ENCODE measurements at places on chromosomes 12 and 14.

DNA sequence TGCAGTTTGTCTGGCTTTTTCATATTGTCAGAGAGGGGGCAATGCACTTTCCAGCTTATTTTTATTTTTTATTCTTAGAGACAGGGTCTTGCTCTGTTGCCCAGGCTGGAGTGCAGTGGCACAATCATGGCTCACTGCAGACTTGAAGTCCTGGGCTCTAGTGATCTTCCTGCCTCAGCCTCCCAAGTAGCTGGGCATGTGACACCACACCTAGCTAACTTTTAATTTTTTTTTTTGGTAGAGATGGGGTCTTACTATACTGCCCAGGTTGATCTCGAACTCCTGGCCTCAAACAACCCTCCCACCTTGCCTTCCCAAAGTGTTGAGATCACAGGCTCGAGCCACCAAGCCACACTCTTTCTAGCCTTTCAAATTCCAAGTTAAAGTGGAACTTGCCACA, 3.9 kb upstream of the A2ML1 start:
- no peak for DNase-seq

DNA sequence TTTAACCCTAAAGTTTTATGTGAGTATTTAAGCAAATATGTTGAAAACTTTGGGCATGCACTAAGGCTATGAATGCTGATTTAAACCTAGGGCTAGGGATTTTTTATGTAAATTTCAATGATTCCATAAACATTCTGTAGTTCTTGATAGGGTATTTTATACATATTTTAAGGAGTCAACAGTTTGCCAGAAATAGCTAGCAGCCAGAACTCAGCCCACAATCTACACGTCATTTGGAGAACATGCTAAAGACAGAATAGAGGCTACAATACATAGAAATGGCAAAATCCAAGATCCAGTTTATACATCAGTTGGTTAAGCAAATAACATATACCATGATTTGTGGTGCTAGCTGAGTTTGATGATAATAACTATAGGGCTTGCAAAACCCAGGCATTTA, 184.7 kb downstream of the TMEM117 start:
- DNase-seq, result no peak

DNA sequence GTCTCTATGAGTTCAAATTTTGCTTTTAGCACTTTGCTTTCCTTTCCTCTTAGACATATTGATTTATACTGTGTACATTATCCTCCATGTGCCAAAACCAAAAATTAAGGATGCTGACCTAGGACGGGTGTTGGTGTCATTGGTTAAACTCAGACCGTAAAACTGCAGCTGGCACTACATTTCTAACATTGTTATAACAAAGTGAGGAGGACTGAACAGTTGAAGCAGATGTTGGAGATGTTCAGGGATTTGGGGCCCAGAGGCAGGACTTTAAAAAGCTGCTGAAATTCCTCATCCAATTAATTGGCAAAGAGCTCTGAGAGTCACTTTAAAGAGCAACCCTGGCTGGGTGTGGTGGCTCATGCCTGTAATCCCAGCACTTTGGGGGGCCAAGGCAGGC, 72.4 kb downstream of the TMTC1 start:
- no peak for DNase-seq

DNA sequence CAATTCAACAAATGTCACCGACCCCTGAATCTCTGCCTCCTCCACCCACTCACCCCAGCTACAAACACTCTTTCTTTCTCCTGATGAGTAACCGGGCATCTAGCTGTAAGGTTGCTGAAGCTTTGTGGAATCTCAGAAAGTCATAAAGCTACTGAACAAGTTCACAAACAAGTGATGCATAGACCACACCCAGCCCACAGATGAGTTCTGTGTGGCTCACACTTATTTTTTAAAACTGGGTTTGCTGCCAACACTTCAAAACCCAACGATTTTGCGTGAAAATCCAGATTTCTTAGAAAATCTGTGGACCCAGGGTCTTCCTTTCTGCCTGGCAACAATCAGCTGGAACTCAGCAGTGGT, 96.1 kb downstream of the APAF1 start:
- DNase-seq, result no peak

GRCh38 chr12:12872139-12872933, 19.0 kb upstream of the GPRC5A start:
- DNase-seq, result no peak

GRCh38 chr12:16323638-16324037, 23.8 kb upstream of the MGST1 start:
- no peak for DNase-seq

DNA sequence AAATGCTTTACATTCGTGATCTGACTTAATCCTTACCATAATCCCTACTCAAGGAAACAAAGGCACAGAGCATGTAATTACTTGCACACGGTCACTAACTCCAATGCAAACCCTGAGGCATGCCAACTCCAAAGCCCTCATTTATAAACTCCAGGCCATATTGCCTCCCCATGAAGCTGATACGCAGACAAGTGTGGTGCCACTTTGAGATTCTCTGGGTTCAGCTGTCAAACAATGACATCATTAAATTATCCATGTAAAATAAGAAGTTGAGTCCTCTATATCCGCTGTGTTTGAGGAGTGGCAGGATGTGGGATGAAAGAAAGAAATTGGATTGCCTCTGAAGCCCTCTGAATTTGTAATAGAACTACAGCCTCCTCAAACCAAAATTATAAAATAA, 62.8 kb downstream of the ANO4 start:
- DNase-seq, result no peak

DNA sequence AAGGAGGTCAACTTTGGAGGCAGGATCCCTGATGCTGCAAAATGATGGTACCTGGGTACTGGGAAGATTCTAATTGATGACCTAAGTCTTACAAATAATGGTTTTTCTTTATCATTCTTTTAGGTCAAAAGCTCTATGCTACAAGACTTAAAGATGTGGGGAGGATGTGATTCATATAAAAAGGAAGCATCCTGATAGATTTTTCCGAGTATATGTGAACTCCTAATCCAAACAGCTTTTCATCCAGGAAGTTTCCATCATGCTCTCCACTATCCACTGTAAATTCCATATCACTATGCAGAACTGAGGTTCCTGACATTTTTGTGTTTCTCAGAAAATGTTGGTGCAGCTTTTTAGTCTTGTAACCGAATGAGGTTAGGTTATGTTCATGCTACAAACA, 293.2 kb downstream of the PAWR start:
- no peak for DNase-seq

DNA sequence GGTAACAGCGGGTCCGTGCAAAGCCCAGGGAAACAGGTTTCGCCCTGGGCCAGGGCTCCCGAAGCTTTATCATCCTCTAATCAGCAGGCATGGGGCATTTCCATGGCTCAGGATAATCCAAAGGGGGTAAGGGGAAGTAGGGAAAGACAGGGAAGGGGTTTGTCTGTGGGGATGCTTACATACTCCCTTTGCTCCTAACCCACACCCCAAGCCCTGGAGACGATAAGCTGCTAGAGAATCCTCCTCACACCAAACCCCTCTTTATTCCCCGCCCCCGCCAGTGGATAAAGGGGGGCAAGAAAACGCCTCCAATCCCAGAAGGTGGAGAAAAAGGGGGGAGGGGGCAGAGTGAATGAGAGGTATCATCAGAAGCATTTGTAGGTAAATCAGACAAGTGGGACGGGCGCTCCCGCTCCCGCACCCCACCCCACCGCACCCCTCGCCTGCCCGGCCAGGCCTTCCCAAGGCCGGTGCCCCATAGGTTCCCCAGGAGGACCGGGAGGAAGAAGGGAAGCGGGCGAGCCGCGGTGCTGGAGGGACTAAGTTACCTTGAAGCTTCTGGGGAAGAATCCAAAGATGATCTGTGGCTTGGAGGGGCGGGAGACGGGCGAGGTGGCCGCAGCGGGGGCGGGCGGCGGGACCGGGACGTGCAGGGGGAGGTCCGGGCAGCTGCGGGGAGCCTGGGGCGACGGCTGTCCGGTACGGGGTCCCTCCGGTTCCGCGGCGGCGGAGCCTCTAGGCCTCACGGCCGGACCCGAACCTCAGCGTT, 762 bp downstream of the PPP2R5E start:
- DNase-seq, result peak; percentile 16

- no peak for DNase-seq
These were observed 54.1 kb upstream of the PIK3C2G start for GRCh38 chr12:18207266-18207665.

GRCh38 chr14:56333359-56334292, 215.4 kb downstream of the PELI2 start:
- DNase-seq, result no peak

DNA sequence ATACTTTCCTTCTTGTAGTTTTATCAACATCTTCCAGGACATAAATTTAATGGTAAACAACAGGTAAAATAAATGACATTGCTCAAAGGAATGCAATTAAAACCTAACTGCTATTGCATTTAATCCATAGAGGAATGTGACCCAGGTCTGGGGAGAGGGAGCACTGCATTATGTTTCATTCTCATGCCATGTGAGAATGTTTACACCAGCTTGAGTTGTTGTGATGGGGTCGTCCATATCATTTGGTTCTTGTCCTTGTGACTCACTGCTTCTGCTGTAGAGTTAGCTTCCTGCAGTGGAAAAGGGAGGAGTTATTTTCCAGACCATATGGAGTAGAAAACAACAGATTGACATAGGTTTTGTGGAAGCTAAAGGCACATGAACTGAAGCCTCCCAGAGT, 129.3 kb upstream of the PMCH start:
- no peak for DNase-seq

GRCh38 chr14:39351708-39352107, 80.5 kb downstream of the FBXO33 start:
- DNase-seq, result no peak

GRCh38 chr12:57187222-57188089, 29.1 kb upstream of the NXPH4 start:
- no peak for DNase-seq

GRCh38 chr14:99132821-99133635, 139.0 kb downstream of the BCL11B start:
- no peak for DNase-seq

- DNase-seq, result no peak
These were observed 79.2 kb downstream of the CEP83 start for GRCh38 chr12:94380507-94380906.

DNA sequence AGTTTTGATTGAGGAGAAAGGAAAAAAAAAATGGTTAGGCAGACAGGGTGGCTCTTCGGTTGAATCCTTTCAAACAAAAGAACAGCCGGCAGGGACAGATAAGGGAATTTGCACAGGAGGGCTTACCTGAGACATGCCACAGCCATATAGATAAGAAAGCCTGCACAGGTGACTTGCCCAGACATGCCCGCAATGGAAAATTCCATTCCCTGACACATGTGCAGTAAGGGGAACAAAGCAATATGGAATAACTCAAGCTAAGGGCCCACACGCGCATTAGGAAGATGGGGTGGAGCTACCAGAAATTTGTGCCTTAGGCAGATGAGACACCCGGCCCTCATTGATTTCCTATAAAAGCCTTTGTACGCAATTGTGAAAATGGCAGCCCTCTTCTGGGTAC, 86.7 kb downstream of the TMEM260 start:
- no peak for DNase-seq

- peak; percentile 34 for DNase-seq
These were observed 87.6 kb downstream of the SEC23A start for GRCh38 chr14:39015360-39015961.

GRCh38 chr12:6044082-6044481, 80.4 kb downstream of the VWF start:
- DNase-seq, result no peak

- DNase-seq, result no peak
These were observed 54.5 kb upstream of the PRKD1 start for GRCh38 chr14:29982171-29982570.

DNA sequence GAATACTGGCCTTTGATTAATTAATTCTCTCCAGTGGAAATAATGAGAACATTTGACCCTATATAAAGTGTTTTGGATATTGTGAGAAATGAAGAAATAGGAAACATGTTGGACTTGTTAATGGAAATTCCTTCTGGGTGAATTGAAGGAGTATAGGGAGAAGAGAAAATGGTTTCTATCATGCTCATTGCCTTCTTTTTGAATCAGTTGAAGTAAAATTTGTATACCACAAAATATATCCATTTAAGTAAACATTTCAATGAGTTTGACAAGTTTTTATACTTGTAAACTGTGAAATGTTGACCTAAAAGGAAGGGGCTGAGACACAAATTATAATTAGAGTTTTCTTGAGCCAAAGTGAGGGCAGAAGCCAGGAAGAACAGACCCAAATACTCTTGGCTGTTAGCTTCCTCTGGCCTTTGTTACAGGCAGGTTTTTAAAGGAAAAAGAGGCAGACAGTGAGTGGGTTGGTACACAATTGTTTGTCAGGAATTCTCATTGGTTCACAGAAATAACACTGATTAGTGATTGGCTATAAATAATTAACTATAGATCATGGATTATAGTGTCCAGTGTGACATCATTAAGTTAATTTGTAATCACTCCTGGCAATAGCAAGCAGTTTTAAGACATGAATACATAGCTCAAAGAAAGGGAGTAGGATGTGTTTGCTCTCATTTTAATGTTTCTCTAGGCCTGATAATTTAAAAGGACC, 826 bp downstream of the ZNF705A start:
- no peak for DNase-seq

DNA sequence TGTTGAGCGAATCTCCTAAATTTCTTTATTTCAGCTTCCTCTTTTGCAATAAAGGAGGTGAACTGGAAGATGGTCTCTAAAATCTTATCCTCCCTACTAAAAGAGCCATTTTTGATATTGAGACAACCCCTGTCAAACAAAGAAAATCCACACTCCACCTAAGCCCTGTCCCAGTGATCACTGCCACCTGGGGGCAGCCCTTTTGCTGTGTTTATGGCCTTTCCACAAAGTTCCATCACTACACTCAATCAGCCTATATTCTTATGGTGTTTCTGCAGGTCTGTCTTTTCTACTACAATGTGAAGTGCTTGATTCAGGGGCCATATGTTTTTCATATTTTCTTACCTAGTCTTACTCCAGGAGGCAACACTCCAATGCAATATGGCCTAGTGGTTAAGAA, 163.7 kb downstream of the BMP4 start:
- DNase-seq, result no peak

DNA sequence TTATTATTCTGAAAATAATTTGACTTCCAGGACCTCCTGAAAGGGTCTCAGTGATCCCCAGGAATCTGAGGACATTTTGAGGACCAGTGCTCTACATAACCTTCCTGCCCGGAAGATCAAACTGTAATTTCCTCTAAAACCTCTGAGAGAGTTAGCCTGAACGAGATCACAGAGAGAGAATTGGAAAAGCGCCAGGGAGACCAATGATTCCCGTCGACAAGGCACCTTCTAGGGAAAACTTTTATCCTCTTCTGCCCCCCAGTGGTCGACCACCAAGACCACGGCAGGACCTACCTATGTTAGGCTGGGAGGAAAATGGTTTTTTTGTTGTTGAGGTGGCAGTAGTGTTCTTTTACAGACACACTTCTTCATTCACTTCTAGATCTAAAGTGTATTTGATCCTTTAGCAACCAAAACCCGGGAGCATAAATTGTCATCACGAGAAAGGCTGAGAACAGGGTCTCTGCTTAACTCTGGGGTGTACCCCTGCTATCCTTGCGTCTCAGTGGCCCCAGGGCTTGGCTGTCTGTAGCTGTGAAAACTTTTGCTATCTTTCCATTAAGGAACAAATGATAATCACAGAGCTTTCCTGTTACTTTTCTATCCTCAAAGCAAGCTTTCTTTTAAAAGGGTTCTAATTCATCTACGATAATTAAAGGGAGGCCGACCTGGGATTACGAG, 62.9 kb upstream of the NID2 start:
- no peak for DNase-seq

- DNase-seq, result no peak
These were observed 18.9 kb downstream of the FAR2 start for GRCh38 chr12:29167988-29168387.

- DNase-seq, result no peak
These were observed 32.8 kb downstream of the ERP29 start for GRCh38 chr12:112046003-112046402.

GRCh38 chr12:7439579-7440505, 4.1 kb downstream of the CD163L1 start:
- DNase-seq, result no peak
